T-helper 2 cell treated with Interferon-gamma antibody and Interleukin-4, amounts not matched to agents 5 μg/mL and 100 μg/mL, for 36 hours (primary cell): ENCODE measurements at places on chromosomes 4 and X.
A peak's percentile ranks its signal among the peaks of the same experiment; 100 is the strongest.

DNA sequence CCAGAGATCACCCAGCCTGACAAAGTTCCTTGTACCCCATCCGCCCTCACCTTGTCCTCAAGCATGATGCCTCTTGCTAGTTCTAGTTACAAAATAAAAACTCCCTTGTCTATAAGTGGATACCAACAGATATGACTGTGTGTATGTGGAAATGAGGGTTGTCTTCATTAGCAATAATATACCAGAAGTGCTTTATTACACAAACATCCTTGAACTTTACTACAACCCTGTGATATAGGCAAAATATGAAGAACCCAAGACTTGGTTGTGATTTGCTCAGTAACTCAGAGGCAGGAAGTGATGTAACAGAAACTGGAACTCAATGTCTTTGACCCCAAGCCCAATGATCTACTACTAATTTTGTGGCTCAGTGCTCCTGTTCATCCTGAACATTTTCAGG is 97.6 kb downstream of the AKAP4 start:
- H3K36me3 ChIP-seq = no peaks in the 10 kb centered on the region
- H3K4me3 ChIP-seq = no peak overlapping the region
- H3K4me1 ChIP-seq = peaks cover 4% of the 10 kb centered on the region

- no peak for DNase-seq
- H3K4me1 ChIP-seq = peaks cover 8% of the 10 kb centered on the region
- H3K27ac ChIP-seq = no peak overlapping the region
- H3K36me3 ChIP-seq = no peaks in the 10 kb centered on the region
Measured at GRCh38 chr4:184167576-184167975, 50.1 kb downstream of the ENPP6 start.

GRCh38 chrX:108264376-108264775 is 172.8 kb downstream of the ATG4A start:
- H3K27ac ChIP-seq = no peak overlapping the region
- no peaks in the 10 kb centered on the region for H3K4me1 ChIP-seq
- no peaks in the 10 kb centered on the region for H3K27me3 ChIP-seq
- no peak for DNase-seq

- H3K4me1 ChIP-seq = no peaks in the 10 kb centered on the region
- no peak overlapping the region for H3K4me3 ChIP-seq
- no peaks in the 10 kb centered on the region for H3K27me3 ChIP-seq
- DNase-seq = no peak
- no peak overlapping the region for H3K27ac ChIP-seq
- H3K36me3 ChIP-seq = peaks cover 37% of the 10 kb centered on the region
Measured at GRCh38 chr4:48854982-48855381, 24.1 kb downstream of the OCIAD1 start.

DNA sequence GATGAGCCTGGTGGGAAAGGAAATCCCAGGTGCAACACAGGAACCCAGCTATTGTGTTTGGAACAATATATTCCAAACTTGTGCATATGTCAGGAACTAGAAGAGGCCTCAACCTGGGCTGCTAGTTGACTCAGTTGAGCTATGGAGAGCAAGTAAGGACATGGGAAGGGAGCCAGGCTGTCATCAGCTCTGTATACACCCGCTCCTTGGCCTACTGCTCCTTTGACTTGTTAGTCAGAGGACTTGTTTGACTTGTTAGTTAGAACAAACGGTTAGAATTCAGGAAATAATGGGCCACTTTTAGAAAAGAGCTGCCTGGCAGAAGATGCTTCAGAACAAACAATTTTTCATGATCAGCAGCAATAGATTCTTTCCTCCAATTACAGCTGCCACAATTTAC is 76.4 kb downstream of the CBLL2 start:
- DNase-seq = no peak
- no peaks in the 10 kb centered on the region for H3K27me3 ChIP-seq
- H3K27ac ChIP-seq = no peak overlapping the region
- no peaks in the 10 kb centered on the region for H3K4me1 ChIP-seq

- H3K27ac ChIP-seq = no peak overlapping the region
- H3K36me3 ChIP-seq = no peaks in the 10 kb centered on the region
- no peak overlapping the region for H3K4me3 ChIP-seq
- H3K27me3 ChIP-seq = no peaks in the 10 kb centered on the region
Measured at GRCh38 chrX:124518885-124519284, 172.5 kb downstream of the SH2D1A start.

- H3K27me3 ChIP-seq = peaks cover 9% of the 10 kb centered on the region
- H3K4me3 ChIP-seq = no peak overlapping the region
- no peak for DNase-seq
- H3K36me3 ChIP-seq = no peaks in the 10 kb centered on the region
- no peak overlapping the region for H3K27ac ChIP-seq
Measured at GRCh38 chr4:123365412-123365811, 31.2 kb upstream of the SPRY1 start.

GRCh38 chr4:106835919-106836318 is 200.2 kb downstream of the DKK2 start:
- no peaks in the 10 kb centered on the region for H3K27me3 ChIP-seq
- no peaks in the 10 kb centered on the region for H3K36me3 ChIP-seq
- no peak for DNase-seq
- no peaks in the 10 kb centered on the region for H3K4me1 ChIP-seq
- no peak overlapping the region for H3K4me3 ChIP-seq
- H3K27ac ChIP-seq = no peak overlapping the region

- peaks cover 60% of the 10 kb centered on the region for H3K36me3 ChIP-seq
- no peak for DNase-seq
- peak overlapping the region; percentile 95 for H3K27ac ChIP-seq
- H3K4me1 ChIP-seq = peaks cover 29% of the 10 kb centered on the region
- no peaks in the 10 kb centered on the region for H3K27me3 ChIP-seq
Measured at GRCh38 chr4:1249731-1250526, 999 bp upstream of the CTBP1 start.

GRCh38 chrX:22081475-22082092 is 49.5 kb downstream of the PHEX start:
- H3K4me1 ChIP-seq = no peaks in the 10 kb centered on the region
- no peak overlapping the region for H3K4me3 ChIP-seq
- H3K27me3 ChIP-seq = no peaks in the 10 kb centered on the region
- no peaks in the 10 kb centered on the region for H3K36me3 ChIP-seq
- DNase-seq = peak; percentile 7

GRCh38 chr4:177446586-177446985 is 4.3 kb upstream of the AGA start:
- H3K4me1 ChIP-seq = peaks cover 29% of the 10 kb centered on the region
- H3K27ac ChIP-seq = no peak overlapping the region
- no peaks in the 10 kb centered on the region for H3K27me3 ChIP-seq
- no peak overlapping the region for H3K4me3 ChIP-seq
- DNase-seq = no peak
- peaks cover 1% of the 10 kb centered on the region for H3K36me3 ChIP-seq

DNA sequence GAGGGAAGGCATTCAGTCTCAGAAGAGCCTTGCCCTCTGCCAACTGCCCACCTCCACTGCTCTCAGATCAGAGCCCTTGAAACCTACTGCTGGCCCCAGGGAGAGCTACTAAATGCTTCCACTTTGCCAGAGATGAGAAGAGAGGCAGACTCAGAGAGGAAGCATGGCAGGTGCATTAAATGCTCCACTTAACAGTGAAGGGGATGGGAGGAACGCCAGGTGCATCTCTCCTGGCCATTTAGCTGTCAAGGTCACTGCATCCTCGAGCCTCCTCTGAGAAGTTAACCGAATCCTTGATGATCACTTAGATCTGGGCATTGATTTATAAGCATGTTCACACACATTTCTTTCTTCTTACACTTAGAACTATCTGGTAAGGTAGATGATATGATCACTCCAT is 15.0 kb downstream of the TRPC5 start:
- H3K36me3 ChIP-seq = no peaks in the 10 kb centered on the region
- H3K4me1 ChIP-seq = no peaks in the 10 kb centered on the region
- H3K27ac ChIP-seq = no peak overlapping the region
- H3K4me3 ChIP-seq = no peak overlapping the region

- no peak overlapping the region for H3K4me3 ChIP-seq
- H3K27ac ChIP-seq = no peak overlapping the region
- no peak for DNase-seq
- no peaks in the 10 kb centered on the region for H3K27me3 ChIP-seq
Measured at GRCh38 chr4:126592088-126592487, 1040.7 kb upstream of the INTU start.

GRCh38 chr4:100165809-100166208 is 24.5 kb downstream of the DDIT4L start:
- peaks cover 24% of the 10 kb centered on the region for H3K36me3 ChIP-seq
- peaks cover 2% of the 10 kb centered on the region for H3K27me3 ChIP-seq
- no peak overlapping the region for H3K27ac ChIP-seq

DNA sequence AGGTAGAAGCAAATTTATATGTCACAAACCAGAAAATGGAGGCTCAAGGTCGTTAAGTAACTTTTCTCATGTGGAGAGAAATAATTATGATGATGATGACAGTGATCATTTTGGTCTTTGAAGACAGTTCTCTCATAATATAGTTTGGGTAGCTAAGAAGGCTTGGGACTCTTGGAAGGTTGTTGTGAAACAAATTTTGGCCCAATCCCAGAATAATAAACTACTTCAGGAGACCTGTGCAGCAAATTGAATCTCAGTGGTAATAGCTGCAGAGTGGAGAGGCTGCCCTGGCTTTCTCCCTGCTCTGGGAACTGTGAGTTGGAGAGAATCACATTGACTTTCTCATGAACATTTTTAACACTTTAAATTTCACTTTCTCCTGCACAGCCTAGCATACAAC is 217.2 kb upstream of the BOD1L1 start:
- H3K4me1 ChIP-seq = no peaks in the 10 kb centered on the region
- H3K4me3 ChIP-seq = no peak overlapping the region
- H3K27me3 ChIP-seq = no peaks in the 10 kb centered on the region
- H3K36me3 ChIP-seq = no peaks in the 10 kb centered on the region

GRCh38 chrX:118536687-118537461 is 41.3 kb downstream of the DOCK11 start:
- H3K4me3 ChIP-seq = peak overlapping the region; percentile 65
- peak overlapping the region; percentile 90 for H3K27ac ChIP-seq
- peak; percentile 30 for DNase-seq
- peaks cover 54% of the 10 kb centered on the region for H3K4me1 ChIP-seq
- no peaks in the 10 kb centered on the region for H3K27me3 ChIP-seq

DNA sequence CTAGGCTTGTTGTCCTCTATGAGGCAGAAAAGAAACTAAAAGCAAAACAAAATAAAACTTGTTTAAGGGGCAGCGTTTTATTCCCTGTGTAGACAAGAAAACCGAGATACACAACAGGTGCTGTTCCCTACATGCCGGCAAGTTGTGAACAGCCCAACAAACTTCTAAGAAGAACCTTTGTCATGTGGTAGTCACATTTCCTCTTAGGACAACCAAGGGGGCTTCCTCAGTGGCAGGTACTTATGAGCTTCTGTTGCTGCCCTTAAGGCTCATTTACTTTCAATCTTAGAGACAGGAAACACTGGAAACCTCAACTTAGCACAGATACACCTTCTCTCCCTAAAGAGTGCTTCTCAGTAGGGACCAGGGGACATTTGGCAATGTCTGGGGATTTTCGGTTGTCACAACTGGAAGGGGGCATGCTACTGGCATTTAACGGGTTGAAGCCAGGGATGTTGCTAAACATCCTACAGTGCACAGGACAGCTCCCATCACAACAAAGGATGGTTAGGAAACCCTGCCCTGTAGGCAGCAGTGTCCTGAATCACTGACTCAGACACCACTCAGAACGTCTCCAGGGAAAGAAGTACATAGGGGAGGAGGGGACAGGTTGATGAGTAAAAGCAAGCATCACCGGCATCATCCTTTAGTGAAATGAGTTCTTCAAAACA is 111.0 kb downstream of the ASB9 start:
- no peaks in the 10 kb centered on the region for H3K27me3 ChIP-seq
- H3K4me3 ChIP-seq = peak overlapping the region; percentile 91
- H3K4me1 ChIP-seq = peaks cover 18% of the 10 kb centered on the region
- peak overlapping the region; percentile 92 for H3K27ac ChIP-seq

DNA sequence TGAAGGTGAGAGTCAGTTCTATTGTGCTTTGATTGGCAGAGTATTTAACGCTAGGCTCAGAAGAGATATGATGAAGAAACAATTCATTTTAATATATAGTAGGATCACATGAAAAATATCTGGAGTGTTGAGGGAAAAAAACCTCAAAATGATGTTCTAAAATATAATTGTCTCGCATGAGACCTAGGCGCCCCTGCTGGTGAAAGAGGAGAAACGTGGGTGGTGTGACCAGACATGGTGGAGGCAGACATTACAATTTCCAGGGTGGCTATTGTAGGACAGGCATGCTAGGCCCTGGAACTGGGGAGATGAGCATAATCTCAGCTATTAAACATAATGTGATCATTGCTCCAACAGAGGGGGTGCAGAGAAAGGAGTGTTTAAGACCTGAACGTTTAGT is 210.0 kb downstream of the HS3ST1 start:
- H3K27me3 ChIP-seq = no peaks in the 10 kb centered on the region
- no peak overlapping the region for H3K27ac ChIP-seq
- H3K4me3 ChIP-seq = no peak overlapping the region
- H3K4me1 ChIP-seq = no peaks in the 10 kb centered on the region
- DNase-seq = no peak

- no peaks in the 10 kb centered on the region for H3K4me1 ChIP-seq
- H3K4me3 ChIP-seq = no peak overlapping the region
- DNase-seq = no peak
- no peaks in the 10 kb centered on the region for H3K27me3 ChIP-seq
Measured at GRCh38 chr4:163815776-163816175, 321.3 kb downstream of the TMA16 start.

DNA sequence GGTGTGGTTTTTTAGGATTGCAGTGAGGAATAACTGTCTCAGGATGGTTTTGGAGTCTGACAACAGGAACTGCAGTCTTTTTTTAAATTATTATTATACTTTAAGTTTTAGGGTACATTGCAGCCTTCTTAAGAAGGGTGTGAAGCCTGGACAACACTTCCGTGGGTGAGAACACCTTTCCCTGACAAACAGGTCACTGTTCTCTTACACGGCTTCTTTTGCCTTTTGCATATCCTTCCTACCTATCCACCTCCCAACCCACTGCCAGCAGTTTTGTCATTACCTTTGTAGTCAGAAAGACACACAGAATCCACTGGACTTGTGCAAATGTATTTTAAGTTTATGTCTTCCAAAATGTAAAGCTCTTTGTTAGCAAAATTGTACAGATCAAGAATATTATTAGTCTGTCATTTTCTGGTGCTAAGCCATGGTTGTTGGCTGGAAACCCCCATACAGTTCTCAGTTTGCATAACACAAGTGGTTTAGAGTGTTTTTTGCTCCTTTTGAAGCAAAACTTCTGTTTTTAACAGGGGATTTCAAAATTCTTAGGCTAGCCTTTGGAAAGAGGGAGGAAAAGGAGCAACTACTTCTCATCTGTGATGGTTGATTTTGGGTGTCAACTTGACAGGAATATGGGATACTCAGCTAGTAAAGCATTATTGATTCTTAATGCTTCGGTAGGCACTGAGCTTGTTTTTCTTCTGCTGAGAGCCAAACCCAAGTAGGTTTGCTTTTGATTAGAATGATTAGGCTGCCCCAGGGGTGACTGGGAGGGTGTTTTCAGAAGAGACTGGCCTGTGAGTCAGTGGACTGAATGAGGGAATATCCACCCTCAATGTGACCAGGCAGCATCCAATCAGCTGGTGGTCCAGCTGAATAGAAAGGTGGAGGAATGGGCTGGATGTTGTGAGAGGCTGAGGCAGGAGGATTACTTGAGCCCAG is 29.4 kb upstream of the KLHL2 start:
- H3K4me1 ChIP-seq = no peaks in the 10 kb centered on the region
- no peak overlapping the region for H3K27ac ChIP-seq
- no peak overlapping the region for H3K4me3 ChIP-seq
- H3K36me3 ChIP-seq = no peaks in the 10 kb centered on the region
